Panc1 (cell line): ENCODE measurements at places on chromosomes 3 and 15. TPM values are rescaled to one million over a fixed set of nuclear protein-coding genes. Genes with fewer than 3 reads are reported as not detected.

GRCh38 chr3:120642368-120642948 lies 39.6 kb downstream of the HGD start:
- no peak for DNase-seq

The ADGRG7 gene
- total RNA-seq, result not detected

- peak; percentile 42 for DNase-seq
These were observed 15.2 kb downstream of the GXYLT2 start for GRCh38 chr3:72903004-72903403.

DNA sequence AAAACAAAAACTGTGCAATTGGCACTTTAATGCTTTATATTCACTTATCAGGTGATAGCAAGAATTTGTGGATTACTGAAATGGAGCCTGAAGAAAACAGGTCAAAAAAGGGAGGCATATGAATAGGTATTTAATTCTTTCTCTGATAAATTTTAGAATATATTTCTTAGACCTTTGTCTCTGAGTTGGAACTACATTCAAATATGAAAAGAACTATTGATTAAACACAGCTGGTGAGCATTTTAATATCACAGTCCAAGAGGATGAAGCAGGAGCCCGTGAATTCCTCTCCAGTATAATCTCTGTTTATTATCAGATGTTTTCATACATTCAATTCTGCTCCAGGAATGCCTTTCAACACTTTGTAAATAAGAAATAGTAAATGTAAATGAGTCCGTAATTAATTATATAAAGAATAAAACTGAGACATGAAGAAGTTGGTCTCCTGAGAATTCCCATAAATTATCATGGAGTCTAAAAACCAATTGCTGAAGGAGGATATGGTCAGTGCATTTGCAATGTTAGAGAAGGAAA lies 86.3 kb upstream of the ARHGEF26 start:
- no peak for DNase-seq

The GPR15 gene
- not detected for total RNA-seq

DNA sequence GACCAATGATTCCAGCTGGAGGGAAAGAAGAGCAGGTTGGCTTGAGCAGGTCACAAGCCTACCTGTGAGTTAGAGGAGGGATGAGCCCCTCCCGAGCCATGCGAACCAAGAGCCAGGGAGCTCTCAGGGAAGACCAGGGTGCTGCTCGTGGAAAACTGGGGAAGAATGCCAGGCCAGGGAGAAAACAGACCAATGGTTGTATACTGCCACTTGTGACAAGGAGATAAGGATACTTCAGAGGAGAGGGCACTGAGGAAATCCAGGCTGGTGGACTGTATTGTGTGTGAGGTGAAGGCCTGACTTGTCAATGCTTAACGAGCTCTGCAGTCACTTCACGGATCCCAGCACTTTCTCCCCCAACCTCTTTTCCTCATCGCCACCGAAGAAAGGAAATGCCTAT lies 177.7 kb downstream of the SSR3 start:
- no peak for DNase-seq

DNA sequence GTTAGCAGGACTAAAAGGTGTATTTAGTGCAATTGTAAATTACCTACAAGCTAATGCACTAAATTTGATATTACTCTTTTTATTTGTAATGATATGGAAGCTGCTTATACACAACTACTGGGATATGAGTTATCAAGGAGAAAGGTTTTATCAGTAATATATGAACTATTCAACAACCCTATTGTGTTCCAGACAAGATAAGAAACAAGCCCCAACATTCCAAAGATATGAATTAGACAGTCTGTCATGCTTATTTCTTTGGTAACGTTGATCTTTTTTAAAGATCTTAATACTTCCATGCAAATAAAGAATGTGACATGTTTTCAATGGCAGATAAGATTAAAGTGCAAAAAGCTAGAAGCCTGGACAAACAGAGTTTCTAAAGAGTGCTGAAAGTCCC lies 314.0 kb upstream of the THBS1 start:
- no peak for DNase-seq

The ADAMTSL3 gene
- total RNA-seq, result not detected

- no peak for DNase-seq
These were observed 147.0 kb upstream of the EOMES start for GRCh38 chr3:27869152-27869551.

DNA sequence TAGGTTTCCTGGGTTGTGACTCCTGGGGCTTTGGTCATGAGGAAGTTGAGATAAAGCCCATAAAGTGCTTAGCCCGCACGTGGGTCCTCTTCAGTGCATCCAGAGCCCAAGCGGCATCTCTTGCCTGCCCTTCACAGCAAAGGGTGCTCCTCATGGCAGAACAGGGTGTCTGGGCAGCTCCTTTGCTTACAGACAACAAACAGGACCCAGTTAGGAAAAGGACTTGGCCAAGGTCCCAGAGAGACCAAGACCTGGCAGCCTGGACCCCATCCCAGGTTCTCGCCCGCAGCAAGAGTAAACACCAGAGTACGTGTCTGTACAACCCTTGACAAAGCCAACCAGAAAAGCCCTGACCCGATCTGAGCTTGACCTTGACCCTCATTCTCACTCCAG lies 27.0 kb downstream of the ALS2CL start:
- no peak for DNase-seq

GRCh38 chr3:4997946-4998345 lies 18.7 kb downstream of the BHLHE40 start:
- DNase-seq, result no peak

DNA sequence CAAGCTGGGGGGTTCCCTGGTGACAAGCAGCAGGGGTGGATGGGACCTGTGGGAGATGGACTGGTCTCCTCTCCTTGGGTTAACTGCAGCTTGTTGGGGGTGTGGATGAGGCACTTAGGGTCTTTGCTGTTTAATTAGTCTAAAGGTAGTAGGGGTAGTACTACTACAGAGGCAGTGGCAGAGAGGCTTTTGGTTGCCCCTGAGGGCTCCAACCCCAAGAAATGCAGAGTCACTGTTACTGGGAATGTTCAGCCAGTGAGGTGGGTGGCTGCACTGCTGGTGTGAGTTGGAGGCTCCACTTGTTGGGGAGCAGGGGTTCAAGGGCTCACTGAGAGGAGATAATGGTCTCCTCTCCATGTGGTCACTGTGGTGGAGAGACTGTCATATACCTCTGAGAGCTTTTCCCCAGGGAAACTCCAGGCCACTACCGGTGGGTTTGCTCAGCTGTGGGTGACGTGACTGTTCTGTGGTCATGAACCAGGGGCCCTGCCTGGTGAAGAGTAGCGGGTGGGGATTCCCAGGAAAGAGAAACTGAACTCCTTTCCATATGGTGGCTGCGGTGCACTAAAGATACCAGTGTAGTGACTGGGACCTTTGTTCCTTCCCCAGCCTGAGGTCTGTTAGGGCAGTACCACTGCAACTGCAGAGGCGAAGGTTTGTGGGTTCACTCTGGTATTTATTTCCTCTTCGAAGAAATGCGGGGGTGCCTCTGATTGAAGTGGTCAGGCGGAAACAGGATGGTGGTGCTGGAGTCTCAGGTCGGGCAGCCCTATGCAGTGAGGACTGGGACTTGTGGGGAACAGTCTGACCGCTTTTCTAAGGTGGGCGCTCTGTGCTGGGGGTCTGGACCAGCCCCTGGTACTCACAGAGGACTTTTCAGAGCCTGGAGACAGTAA lies 68.9 kb upstream of the TNFSF10 start:
- no peak for DNase-seq

GRCh38 chr15:75346796-75347221 lies at the start of gene NEIL1:
NEIL1 (plus strand) TSS chr15:75347039; CDS start chr15:75348906, 1,867 bp downstream.
- no peak for DNase-seq

The FHIT gene
- 2.2 TPM for total RNA-seq

- no peak for DNase-seq
These were observed 192.9 kb upstream of the CADPS start for GRCh38 chr3:63067999-63068645.

The AGTR1 gene
- total RNA-seq, result 0.28 TPM

DNA sequence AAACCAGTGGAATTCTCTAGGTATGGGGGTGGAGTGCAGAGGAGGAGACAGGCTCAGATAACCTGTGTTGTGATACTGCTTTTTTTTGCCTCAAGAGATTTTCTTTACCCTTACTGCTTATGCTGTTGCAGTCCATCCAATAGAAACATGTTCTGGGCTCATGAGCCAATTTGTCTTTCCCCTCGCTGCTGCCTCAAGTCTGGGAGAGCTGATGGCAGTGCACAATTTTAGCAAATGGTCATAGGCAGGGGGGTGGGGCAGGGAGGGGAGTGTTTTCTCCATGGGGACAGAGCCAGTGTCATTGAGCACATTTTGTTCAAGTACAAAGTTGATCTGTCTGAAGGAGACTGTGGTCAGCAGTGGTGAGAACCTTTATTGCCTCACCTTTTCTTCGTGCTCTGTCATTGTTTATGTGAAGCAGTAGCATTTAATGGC lies 134.9 kb downstream of the MBNL1 start:
- no peak for DNase-seq

The P2RY13 gene
- total RNA-seq, result not detected

DNA sequence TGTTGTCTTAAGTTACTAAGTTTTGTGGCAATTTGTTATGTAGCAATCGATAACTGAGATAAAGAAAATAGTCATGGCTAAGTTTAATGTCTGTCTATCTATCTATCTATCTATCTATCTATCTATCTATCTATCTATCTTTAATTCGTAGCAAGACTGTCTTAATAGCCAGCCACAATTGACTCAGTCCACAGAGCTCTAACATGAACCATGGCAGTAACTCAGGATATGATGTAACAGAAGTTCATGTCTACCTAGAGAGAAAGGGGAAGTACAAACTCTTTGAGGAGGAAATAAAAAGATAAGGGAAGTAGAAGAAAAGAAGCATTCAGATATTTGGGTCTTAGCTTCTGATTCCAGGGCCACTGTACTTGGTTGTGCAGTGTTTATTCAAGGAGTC lies 61.5 kb upstream of the FNDC3B start:
- no peak for DNase-seq

DNA sequence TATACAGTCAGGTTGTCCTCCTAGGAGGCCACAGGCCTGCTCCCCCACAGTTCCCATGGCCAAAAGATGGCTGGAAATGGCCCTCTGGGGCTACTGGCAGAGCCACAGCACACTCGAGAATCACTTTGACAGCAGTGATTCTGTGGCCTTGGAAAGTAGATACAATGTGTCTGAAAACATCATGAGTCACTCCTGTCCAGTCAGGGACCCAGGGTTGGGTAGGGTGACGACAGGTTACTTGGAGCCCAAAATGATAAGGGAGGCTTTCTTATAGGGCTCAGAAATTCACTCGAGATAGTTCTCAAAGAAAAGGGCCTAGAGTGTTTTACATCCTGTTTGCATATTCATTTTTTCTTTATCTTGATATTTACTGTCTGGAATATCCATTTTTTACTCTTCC lies 24.3 kb downstream of the MRPS25 start:
- DNase-seq, result no peak
